ENCODE measurements at places on chromosomes 6 and 20. TPM values are rescaled to one million over a fixed set of nuclear protein-coding genes. Genes with fewer than 3 reads are reported as not detected.

GRCh38 chr20:15098351-15098750 lies 760.9 kb upstream of the FLRT3 start:
- H3K27ac ChIP-seq, result no peak overlapping the region
- no peak for DNase-seq
- H3K4me3 ChIP-seq, result no peak overlapping the region
- H3K36me3 ChIP-seq, result no peaks in the 10 kb centered on the region
- H3K4me1 ChIP-seq, result no peaks in the 10 kb centered on the region
- H3K27me3 ChIP-seq, result no peaks in the 10 kb centered on the region

DNA sequence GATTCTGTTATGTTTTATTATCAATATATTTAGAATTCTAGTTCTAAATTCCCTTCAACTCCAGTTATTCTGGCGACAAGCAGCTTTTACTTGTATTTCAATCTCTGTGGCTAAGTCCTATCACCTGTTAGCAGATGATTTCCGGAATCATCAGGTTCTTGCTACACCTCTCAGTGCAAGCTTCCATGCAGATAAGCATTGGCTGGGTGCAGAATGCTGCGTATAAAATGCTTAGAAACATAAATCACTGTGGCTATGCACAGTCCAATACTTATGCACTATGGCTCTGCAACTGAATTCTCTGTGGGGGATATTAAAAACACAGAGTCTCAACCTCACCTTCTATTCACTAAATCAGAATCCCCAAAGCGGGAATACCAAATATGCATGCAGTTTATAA lies 720.0 kb downstream of the EYS start:
- no peaks in the 10 kb centered on the region for H3K36me3 ChIP-seq
- DNase-seq, result no peak
- H3K4me3 ChIP-seq, result no peak overlapping the region
- no peak overlapping the region for H3K27ac ChIP-seq
- H3K27me3 ChIP-seq, result no peaks in the 10 kb centered on the region

PPP1R14C gene
- total RNA-seq, result not detected

DNA sequence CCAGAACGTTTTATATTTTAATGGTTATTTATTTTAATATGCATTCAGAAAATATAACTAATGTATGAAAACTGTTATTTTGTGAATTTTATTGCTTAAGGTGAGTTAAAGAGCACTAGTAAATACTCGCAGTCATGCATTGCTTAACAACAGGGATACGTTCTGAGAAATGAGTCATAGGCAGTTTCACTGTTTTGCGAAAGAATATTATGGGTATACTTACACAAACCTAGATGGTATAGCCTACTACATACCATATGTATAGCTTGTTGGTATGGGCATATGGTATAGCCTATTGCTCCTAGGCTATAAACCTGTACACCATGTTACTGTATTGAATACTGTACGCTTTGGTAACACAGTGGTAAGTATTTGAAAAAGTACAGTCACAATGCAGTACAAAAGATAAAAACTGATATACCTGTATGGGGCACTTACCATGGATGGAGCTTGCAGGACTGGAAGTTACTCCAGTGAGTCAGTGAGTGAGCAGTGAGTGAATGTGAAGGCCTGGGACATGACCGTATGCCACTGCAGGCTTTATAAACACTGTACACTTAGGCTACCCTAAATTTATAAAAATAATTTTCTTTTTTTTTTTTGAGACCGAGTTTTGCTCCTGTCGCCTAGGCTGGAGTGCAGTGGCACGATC lies 38.5 kb downstream of the ARFGEF2 start:
- no peak overlapping the region for H3K27ac ChIP-seq
- H3K4me1 ChIP-seq, result no peaks in the 10 kb centered on the region
- peaks cover 12% of the 10 kb centered on the region for H3K36me3 ChIP-seq
